ENCODE measurements at places on chromosomes 7 and 10. TPM values are rescaled to one million over a fixed set of nuclear protein-coding genes. Genes with fewer than 3 reads are reported as not detected.

The TAS2R3 gene
- total RNA-seq, result 3.3 TPM

The ELFN1 gene
- 0.21 TPM for total RNA-seq

DNA sequence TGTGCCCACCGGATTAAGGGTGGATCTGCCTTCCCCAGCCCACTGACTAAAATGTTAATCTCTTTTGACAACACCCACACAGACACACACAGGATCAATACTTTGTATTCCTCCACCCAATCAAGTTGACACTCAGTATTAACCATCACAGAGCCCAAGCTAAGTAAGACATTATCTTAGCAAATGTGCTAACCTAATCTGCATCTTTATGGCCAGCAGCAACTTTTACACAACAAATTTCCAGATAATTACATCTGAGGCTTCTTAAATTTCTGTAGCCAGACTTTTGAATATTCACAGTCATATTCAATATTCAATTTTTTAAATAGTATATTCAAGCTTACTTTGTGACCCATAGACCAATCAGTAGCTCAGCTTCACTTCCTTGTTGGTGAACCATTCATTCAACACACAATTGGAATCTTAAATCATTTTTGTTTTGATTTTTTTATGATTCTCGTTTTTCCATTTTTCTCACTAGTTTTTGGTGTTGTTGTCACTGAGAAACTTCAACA, 594.2 kb downstream of the IPMK start:
- no peak overlapping the region for H3K27ac ChIP-seq
- H3K27me3 ChIP-seq, result no peaks in the 10 kb centered on the region
- H3K4me1 ChIP-seq, result no peaks in the 10 kb centered on the region

DNA sequence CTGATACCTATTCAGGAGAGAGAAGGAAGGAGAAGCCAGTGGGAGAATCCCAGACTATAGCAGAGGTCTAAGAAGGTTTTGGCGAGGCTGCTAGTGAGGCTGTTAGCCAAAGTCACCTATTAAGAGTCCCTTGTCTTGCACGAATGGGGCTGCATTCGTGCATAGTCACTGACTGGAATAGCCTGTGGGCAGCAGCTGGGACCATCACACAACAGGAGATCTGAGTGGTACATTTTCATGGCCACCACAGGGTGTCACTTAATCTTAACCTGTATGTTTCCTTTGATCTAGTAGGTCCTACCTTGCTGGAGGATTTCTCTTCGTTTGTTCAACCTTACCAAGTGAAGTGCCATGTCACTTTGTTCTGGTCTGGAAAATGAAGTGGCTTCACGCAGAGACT, 319.9 kb downstream of the BMPER start:
- no peaks in the 10 kb centered on the region for H3K27me3 ChIP-seq
- H3K4me1 ChIP-seq, result no peaks in the 10 kb centered on the region
- H3K27ac ChIP-seq, result no peak overlapping the region
- DNase-seq, result no peak
- H3K36me3 ChIP-seq, result no peaks in the 10 kb centered on the region
- H3K4me3 ChIP-seq, result no peak overlapping the region

The HTRA1 gene
- 183 TPM for total RNA-seq

The STAM gene
- 28.2 TPM for total RNA-seq

Data from tibial nerve (tissue), 4 donors.